ENCODE measurements at places on chromosomes 5 and 9.

DNA sequence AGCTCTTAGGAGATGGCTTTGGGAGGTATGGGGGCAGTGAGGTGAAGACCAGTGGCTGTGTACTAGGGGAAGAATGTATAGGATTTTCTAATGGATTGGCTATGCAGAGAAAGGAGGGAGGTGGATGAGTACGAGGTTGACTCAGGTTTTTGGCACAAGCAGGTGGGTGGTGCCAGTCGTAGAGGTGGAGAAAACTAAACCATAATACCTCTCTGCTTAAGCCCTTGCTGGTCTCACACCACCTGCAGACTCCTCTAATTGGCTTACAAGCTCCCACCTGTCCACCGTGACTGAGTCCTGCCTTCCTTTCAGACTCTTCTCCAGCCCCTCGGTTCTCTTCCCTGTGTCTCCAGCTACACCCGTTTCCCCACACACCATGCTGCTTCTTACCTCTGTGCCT, 521.7 kb upstream of the CLINT1 start:
- no peak for DNase-seq

GRCh38 chr5:152104211-152104610, 179.6 kb upstream of the GLRA1 start:
- DNase-seq = no peak

- DNase-seq = no peak
Measured at GRCh38 chr5:139575751-139576150, 14.6 kb downstream of the UBE2D2 start.

- no peak for DNase-seq
Measured at GRCh38 chr5:175484829-175485228, 6.5 kb downstream of the SFXN1 start.

GRCh38 chr5:78985116-78985724, at the start of gene ARSB:
TSS of gene ARSB (minus strand) at chr5:78985310. CDS start at chr5:78985248, 62 bp downstream.
- no peak for DNase-seq

DNA sequence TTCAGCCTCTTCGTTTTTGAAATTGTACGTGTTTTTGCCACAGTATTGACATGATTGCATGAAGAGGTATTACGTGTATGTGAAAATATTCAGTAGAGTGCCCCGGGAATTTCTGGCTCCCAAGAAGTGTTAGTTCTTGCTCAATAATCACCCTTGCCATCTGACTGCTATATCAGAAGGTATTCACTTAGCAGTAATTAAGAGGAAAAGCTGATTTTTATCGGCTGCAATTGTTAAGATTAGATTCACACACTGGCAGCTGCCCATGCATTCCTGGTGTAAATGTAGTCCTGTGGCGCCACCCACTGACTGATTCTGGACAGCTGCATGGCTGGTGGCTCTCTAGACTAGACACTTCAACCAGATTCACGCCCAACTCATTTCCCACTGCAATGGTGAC, 440.1 kb upstream of the ADAMTS16 start:
- peak; percentile 84 for DNase-seq

GRCh38 chr5:136084698-136085097, 47.9 kb upstream of the SMAD5 start:
- peak; percentile 50 for DNase-seq

GRCh38 chr5:174837919-174838902, 113.8 kb downstream of the MSX2 start:
- no peak for DNase-seq

- no peak for DNase-seq
Measured at GRCh38 chr9:71431931-71432330, 310.5 kb upstream of the TRPM3 start.

GRCh38 chr9:79237861-79238260, 333.9 kb upstream of the TLE4 start:
- DNase-seq = no peak

DNA sequence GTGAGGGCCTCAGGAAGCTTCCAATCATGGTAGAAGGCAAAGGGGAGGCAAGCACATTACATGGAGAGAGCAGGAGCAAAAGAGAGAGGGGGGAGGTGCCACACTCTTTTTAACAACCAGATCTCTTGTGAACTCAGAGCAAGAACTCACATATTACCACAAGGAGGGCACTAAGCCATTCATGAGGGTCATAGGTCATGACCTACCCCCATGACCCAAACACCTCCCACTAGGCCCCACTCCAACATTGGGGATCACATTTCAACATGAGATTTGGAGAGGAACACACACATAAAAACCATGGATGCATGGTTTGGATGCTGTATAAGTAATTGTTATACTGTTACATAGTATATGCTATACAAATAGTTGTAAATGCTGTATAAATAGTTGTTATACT, 17.5 kb downstream of the POLK start:
- DNase-seq = no peak

Data from dorsolateral prefrontal cortex (tissue), 122 donors.